Activated naive CD4-positive, alpha-beta T cell treated with Interleukin-2 at 50 U/mL for 16 hours (primary cell): ENCODE measurements at places on chromosomes 4 and X.

GRCh38 chrX:4876268-4876667 lies 1162.8 kb upstream of the PRKX start:
- no peak for DNase-seq

- no peak for DNase-seq
Observed at GRCh38 chrX:77564823-77565222, 117.6 kb downstream of the FGF16 start.

GRCh38 chrX:16039363-16039762 lies 84.0 kb upstream of the GRPR start:
- DNase-seq = no peak

- DNase-seq = no peak
Observed at GRCh38 chrX:8815460-8816065, 14.4 kb upstream of the FAM9A start.

DNA sequence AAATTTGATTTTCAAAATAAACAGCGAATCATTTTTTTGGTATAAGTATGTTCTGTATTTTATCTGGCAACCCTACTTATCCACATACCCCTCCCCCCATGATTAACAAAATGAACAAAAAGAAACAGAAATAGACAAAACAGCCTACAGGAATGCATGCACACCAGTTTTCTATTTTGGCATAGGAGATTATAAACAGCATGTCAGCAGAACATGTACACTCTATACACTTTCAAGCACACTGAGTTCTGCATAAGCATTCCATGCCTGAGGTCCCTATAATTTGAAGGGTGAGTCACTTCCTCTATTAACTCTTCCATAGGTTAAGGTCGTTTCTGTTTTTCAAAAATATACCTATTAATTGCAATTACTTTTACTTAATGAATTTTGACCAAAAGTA lies 28.0 kb upstream of the ZNF280C start:
- DNase-seq = no peak
